ENCODE measurements at places on chromosomes 4 and X.

DNA sequence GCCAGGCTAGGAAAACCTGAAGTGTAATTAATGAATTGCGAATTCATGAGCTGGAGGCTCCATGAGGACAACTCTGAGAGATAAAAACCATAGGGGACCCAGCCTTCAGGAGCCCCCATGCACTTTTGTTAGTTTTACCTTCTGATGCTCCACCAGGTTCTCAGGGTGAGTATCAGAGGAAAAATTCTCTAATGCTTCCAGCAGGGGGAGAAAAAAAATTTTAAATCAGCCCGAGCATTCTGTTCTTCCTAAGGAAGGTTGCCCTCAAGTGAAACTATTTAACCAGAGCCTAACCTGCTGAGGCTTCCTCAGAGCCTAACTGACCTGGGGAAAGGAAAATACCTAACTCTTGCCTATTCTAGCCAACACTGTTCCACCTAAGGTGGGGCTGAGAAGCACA, 552.6 kb downstream of the PPARGC1A start:
- no peak for DNase-seq

- DNase-seq, result no peak
Observed at GRCh38 chrX:73922856-73923455, 360.0 kb downstream of the CHIC1 start.

DNA sequence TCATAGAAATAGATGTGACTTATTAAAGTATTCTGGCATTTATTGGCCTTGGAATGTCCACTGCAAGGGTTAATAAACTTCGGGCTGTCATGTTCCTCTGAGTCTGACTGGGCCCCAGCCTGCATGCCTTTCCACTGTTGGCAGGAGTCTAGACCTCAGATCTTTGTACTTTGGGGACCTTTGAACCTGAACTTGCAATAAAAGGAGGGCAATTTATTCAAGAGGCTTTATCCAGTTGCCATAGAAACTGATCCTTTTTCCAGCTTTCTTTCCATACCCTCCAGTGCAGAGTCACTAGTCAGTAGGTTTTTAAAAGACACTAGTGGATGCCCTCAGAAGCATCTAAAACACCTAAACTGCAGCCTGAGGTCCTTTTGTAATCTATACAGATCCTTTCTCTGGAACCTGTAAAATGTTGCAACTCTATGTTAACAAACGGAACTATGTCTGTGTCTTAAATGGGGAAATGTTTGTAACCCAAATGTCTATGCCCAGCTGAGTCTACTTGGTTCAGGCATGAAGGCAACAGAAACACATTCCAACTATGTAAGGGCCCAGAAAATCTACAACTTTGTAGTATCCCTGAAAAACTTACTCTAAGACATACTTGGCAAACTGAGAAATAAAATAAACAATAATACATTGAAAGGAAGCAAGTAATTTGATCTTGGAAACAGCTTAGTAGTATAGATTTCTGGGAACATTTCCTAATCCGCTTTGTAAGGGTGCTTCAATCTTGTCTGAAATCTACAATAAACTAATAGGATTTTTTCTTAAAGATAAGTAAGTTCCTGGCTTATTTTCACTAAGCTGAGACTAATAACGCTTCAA, 41.5 kb downstream of the SOWAHB start:
- no peak for DNase-seq

DNA sequence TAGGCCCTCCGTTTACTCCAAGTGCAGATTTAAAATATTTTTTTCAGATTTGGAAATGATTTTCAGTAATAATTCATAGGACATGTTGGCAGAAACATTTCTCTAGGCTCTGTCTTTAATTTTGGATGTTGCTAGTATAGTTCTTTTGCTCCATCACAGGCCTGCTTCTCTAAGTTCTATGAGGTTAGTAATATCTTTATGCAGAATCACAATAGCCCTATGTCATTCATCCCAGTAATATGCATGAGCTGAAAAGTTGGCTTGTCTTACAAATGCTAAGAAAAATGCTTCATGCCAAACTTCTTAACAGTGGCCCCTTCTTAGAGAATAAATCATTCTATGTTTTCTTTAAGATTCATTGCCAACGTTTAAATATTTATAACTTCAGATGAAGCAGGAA, 148.3 kb upstream of the TLL1 start:
- no peak for DNase-seq

DNA sequence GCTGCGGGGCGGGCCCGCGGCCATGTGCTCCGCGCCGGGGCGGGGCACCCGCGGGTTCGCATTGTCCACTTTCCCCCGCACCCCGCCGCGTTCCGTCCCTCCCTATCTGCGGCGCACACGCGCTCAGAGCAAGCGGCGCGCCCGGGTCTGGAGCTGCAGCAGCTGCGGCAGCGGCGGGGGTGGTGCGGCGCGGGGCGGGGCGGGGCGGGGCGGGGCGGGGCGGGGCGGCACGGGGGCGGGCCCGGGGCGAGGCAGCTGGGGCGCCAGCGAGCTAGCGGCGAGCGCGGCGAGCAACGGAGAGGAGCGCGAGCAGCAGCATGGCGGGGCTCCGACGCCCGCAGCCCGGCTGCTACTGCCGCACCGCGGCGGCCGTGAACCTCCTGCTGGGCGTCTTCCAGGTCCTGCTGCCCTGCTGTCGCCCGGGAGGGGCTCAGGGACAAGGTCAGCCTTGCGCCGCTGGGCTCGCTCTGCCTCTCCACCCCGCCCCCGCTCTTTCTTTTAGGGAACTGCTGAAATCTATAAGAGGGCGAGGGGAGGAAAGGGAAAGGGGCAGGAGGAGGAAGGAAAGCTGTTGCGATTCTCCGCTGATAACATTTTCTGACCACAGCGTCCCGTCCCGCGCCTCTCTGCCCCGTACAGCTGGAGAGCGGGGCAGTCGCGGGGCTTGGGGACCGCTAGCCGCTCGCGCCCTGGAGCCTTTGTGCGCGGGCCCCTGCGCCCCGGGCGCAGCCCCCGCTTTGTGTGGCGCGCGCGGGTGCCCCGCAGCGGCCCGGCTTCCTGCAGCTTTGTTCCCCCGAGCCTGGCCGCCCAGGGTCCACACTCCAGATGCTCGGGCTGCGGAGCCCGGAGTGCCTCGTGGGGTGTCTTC, at the start of gene TMEM131L:
Gene TMEM131L (plus strand): TSS at position 280 of the 868 bp plus-strand sequence. CDS start 38 bp downstream, at position 318.
- DNase-seq, result no peak

GRCh38 chrX:41705042-41705441, 16.3 kb downstream of the GPR34 start:
- DNase-seq, result no peak

- DNase-seq, result no peak
Observed at GRCh38 chr4:144663834-144664475, 18.0 kb downstream of the HHIP start.

DNA sequence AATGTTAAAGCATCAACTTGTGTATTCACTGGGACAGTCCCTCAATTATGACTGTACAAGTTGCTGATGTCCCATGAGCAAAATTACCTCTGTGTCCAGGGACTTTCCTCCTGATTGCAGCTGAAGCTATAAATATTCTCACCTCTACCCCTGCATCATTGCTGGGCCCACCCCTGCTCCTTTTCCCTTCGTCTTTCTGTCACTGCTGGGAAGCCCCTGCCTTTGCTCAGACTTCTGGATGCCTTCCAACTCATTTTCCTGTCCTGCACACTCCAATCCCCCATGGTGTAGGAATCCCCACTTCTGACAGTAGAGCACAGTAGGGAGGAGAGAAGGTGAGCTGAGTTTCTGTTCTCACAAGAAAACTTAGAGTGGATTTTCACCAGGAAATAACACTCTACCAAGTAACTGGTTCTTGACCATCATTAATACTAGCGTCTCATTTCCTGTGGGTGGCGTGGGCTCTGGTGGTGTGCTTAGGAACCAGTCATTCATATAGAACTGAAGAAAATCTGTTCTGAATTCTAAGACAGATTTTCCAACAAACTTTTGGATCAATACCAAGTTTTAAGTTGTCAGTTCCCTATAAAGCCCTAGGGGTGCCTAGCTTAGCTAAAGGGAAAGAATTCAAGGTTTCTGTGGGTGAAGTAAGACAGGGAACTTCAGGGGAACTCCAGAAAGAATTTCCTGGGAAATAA, 136.2 kb upstream of the MED14 start:
- no peak for DNase-seq

GRCh38 chr4:180788729-180789128, 1454.5 kb upstream of the TENM3 start:
- no peak for DNase-seq

DNA sequence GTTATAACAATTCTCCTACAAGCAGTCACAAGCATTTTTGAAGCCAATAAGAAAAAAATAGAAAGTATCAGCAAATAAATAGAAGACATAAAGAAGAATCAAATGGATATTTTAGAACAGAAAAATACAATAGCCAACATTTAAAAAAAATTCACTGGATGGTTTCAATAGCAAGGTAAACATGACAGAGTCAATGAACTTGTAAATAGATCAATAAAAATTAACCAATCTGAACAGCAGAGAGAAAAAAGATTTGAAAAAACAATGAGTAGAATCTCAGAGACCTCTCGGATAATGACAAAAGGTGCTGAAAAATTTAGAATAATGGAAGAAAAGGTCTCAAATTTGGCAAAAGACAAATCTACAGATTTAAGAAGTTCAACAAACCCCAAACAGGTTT, 33.3 kb upstream of the RAB33B start:
- DNase-seq, result no peak

- DNase-seq, result no peak
Observed at GRCh38 chr4:101596781-101597552, 193.6 kb upstream of the BANK1 start.

GRCh38 chr4:108849611-108850168, 86.8 kb upstream of the ETNPPL start:
- no peak for DNase-seq

GRCh38 chr4:126071346-126072333, 756.9 kb downstream of the FAT4 start:
- no peak for DNase-seq

DNA sequence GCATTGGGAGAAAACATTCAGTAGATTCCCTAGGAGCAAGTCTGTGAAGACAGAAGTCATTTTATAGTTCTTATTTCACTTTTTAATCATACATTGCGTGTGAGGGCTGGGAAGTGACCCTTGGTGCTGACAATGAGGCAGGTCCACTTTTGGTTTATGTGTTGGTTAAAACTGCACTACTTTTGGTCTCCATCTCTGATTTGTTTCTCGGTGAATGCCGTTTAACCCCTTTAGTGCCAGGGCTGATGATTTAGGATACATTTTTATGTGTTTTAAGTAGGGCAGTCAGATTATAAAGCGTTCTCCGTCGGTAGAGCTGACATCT, 110.4 kb downstream of the AFF1 start:
- DNase-seq, result no peak

DNA sequence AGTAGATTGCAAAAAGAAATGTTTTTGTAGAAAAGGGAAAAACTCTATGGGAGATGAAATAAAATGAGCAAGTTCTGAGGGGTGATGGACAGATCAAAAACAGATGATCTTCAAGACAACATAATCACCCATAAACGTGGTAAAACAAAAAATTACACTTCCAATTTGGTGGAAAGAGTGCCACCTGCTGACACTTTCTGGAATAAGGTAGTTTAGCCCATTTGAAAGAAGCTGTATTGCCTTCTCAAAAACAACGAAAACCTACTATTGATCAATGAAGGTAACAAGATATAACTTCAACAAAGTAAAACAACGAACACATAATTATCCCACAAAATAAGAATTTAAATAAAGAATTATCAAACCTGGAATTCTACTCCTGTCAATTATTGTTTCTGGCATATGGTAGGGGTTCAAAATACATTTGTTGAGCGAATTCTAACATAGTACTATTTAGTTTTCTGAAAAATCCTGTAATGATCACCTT, 2.5 kb downstream of the COQ2 start:
- DNase-seq, result peak; percentile 32

- no peak for DNase-seq
Observed at GRCh38 chr4:6526156-6526555, 48.8 kb upstream of the MAN2B2 start.

DNA sequence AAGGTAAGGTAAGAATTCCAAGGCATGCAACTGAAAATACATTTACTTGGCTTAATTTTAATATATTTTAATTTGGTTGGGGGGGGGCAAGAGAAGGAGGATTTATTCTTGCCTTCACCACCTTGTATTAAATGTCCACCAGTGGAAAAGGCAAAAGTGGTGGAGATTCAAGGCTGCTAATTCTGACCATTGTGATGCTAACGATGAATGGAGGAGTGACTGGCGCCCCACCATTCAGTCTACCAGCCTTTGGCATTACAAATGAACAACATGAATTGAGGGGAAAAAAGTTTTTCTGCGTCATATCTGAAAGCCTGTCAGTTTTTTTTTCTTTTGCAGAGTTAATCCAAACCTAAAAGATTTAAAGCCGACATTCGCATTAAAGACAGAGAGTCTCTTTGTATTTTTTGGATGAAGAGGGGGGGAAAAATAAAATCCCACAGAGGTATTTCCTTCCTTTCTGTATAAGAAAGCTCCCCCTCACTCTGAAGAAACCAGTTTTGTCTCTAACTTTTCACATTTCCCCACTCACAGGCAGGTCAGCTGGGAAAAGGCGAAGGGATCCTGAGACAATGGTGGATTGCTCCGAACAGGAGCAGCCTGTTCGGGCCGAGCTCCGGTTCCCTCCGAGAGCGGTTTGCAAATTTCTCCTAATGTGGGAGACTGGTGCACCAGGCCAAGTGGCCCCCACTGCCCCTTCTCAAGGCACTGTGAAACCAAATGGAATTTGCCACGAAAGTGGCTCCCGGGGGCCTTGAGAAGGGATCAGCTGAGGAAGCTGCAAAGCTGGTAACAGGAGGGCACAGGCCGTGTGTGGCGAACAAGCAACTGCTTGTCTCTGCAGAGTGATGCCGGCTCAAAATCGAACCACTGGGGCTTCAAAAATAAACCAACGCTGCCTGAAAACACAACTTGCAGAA, 28.1 kb downstream of the SHISA3 start:
- DNase-seq, result no peak

DNA sequence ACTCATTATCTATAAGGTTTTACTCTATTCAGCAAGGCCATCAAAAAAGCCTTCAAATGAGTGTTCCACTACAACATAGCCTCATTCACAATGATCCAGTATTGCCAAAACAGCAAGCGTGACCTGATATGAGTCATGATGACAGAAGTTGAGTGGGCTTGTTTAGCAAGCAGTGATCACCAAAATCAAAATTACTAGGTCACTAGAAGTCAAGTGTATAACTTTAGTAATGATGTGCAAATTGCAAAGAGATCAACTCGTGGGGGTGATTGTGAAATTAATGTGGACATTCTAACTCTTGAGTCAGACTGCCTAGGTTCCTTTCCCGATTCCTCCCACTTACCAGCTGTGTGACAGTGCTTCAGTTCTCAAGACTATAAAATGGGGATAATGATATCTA, 124.5 kb downstream of the CHM start:
- no peak for DNase-seq

Measured in DMS79 treated with DMSO at 0.1 percent for 48 hours (cell line).